Stimulated activated naive CD4-positive, alpha-beta T cell treated with Interleukin-2 at 50 U/mL for 16 hours (primary cell): ENCODE measurements at places on chromosomes 1 and 21.

DNA sequence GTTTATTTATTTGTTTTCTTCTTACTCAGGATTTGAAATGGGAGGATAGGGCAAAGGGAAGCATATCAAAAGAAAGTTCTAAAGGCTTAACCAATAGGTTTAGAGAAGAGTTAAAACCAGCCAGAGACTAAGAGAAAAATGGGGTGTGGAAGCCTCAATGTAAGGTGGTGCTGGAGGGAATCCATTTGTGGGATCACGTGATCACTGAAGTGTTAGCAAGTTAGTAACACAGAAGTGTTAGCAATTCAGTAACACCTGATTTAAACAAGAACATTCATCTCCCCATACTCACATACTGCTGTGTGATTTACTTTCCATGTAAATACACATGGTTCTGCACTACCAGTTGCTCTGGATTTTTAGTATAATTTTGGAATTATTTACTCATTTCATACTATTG lies 451.2 kb downstream of the DISC1 start:
- no peak for DNase-seq

DNA sequence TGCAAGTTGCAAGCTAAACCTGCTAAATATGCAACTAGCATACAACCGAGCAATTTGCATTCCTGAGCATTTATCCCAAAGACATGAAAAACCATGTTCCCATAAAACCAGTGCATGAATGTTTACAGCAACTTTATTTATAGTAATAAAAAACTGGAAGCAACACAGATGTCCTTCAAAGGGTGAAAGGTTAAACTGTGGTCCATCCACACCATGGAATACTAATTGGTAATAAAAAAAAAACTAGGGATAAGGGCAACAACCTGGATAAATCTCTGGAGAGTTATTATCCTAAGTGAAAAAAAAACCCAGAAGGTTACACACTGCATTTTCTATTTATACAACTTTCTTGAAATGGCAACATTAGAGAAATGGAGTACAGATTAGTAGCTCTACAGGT lies 474.1 kb downstream of the SMYD3 start:
- DNase-seq = no peak

- no peak for DNase-seq
These were observed 15.8 kb downstream of the BEND5 start for GRCh38 chr1:48760857-48761256.

DNA sequence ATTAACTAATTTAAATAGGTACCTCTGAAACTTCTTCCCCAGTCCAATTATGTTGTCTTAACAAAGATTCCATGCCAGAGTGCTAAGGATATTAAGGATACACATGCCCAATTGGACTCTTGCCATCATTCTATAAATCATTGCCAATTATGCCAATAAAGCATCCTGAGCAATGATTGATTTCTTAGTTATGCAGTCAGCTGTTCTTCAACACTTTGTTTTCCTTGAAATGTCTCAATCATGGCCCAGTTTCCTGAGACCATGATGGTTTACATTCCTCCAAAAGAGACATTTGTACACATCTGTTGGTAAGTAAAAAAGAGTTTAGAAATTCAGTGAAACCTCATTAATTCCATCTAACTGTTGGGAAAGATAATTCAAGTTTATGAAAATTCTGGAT lies 180.4 kb upstream of the PKN2 start:
- DNase-seq = no peak

DNA sequence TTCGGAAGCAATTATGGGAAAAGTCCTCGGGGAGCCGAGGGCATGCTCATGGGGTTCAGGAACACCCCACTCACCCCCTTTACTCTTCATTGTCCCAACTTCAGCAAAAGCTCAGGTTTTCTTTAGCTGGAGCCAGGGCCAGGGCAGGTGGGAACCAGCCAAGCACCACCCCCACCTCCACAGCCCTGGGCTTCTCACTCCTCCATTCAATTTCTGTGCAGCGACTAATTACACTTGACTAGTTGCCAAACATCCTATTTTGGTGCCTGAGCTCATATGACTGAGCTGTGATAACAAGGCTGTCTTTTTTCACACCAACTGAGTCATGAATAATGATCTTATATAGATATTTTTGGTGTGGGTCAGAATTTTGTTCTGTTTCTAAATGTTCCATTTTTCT lies 257.2 kb upstream of the AJAP1 start:
- DNase-seq = no peak

GRCh38 chr21:41032541-41032940 lies 135.4 kb upstream of the BACE2 start:
- DNase-seq = no peak

DNA sequence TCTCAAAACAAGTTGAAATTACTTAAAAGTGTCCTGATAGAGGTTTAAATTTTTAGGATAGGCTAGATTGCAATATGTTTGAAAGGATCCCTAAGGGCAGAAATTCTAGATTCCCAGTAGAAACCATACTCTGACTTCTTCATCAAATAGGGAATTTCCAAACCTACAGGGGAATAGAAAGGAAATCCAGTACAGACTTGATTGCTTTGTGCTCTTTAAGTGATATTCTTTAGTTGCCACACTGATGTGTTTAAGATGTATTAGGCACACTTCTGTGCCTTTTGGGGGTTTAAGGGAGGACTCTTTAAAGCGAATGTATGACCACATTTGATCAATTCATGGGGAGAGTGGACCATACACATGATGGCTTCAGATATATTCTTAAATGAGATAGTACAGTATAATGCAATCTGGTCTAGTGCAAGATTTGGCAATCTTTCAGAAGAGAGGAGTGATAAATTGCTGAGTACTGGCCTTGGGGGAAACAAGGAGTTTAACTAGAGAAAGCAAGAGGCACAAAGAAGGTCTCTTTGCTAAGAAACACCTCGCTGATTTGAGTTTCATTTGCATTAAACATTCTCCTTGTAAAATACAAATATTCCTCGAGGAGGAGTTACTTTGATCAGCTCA lies 268.8 kb upstream of the NR5A2 start:
- DNase-seq = no peak

GRCh38 chr1:85847356-85847755 lies 139.1 kb upstream of the ZNHIT6 start:
- no peak for DNase-seq

DNA sequence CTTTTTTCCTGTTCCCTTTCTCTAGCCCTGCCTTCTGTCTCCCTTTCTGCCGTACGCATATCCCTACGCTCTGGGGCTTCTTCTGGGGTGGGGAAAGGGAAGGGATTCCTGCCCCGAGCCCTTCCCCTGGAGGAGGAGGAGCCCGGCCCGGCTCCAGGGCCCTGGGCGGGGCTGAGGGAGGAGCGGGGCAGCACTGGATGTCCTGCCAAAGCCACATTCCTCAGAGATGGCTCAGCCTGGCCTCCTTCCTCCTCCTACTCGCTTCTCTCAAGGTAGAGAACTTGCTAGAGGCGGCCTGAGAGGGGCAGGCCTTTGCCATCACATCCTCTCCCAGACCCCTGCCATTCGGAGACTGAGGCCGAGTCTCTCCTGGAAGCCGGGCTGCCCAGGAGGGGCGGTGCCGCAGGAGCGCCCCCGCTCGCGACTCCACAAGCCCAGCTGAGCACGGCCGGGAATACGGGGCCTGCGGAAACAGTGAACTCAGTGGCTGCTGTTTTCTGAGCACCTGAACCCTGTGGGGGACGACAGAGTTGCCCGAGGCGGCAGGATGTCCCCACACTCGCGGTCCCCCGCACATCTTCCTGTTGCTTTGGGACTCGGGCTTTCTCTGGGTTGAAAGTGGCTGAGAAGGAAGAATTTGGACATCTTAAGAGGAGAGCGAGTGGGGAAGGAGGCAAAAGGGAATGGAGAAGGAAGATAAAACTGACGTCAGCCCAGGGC lies 12.2 kb downstream of the ADAMTSL4 start:
- DNase-seq = peak; percentile 54

GRCh38 chr1:69842326-69842725 lies 274.6 kb downstream of the LRRC7 start:
- DNase-seq = no peak

DNA sequence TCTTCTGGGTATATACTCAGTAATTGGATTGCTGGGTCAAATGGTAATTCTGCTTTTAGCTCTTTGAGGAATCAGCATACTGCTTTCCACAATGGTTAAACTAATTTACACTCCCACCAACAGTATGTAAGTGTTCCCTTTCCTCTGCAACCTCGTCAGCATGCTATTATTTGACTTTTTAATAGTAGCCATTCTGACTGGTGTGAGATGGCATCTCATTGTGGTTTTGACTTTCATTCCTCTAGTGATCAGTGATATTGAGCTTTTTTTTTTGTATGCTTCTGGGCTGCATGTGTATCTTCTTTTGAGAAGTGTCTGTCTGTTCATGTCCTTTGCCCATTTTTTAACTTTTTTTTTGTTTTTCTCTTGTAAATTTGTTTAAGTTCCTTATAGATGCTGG lies 279.4 kb downstream of the PTGER3 start:
- no peak for DNase-seq

GRCh38 chr1:149962039-149962647 lies 25.5 kb upstream of the MTMR11 start:
- DNase-seq = peak; percentile 4

- no peak for DNase-seq
These were observed 357.3 kb downstream of the NPHP4 start for GRCh38 chr1:5634893-5635292.

DNA sequence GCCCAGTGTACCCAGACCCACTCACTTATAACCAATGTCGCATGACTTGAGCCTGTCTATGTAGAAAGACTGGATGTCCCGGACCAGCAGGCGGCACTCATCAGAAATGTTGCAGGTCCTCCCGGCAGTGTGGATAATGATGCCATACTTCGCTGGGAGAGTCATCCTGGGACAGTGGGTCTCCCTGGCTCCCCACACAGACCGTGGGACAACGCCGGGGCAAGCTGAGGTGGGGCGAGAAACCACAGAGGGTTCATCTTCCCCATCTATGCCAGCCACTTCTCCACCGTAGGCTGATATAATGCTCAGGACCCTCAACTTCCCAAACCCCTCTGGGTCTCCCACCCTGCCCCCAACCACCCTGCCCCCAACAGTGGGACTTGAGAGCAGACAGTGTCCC lies 8.3 kb downstream of the PGLYRP4 start:
- DNase-seq = no peak

GRCh38 chr1:52602856-52603600 lies 857 bp downstream of the GPX7 start:
- peak; percentile 5 for DNase-seq

DNA sequence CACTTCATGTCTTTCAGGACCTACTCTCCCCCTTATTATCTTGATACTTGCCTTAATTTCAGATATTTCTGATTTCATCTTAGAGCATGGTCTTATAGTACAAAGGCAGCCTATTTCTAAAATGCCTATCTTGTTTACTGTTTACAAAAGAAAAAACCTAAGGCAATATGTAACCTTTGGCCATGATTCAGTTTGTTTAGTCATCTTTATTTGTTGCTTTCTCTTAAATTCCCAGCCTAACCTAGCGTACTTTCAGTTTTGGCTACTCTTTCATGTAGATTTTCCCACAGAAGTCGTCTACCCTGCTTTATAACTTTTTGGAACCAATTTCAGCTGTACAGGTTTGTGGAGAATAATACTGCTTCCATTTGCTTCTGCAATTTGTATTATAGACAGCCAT lies 81.8 kb downstream of the KIF1B start:
- DNase-seq = no peak

- no peak for DNase-seq
These were observed 165.3 kb downstream of the SDCCAG8 start for GRCh38 chr1:243420946-243421685.

DNA sequence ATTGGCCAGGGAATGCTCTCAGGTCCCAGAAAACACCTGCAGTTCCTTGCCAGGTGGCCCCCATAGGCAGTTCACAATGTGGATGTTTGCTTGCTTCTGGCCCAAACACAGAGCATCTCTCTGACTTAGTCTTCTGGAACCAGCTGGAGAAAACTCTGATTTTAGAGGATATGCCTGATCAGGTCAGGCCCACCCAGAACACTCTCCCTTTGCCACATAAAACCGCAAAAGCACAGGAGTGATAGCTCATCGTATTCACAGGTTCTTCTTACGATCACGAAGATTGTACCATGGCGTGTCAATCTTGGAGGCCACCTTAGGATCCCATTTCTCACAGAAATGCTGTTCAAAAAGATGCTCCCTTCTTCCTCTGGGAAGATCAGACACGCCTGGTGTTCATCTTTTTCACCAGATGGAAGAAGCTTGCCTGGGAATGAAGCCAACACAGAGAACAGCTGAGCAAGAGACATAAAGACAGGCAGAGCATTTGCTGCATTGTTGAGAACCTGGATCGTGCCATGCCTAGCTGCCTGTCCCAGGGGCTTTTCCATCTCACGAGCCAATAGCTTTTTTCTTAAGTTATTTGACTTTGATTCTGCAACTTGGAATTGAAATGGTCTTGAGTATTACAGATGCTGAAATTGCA lies 11.6 kb upstream of the CD247 start:
- no peak for DNase-seq

DNA sequence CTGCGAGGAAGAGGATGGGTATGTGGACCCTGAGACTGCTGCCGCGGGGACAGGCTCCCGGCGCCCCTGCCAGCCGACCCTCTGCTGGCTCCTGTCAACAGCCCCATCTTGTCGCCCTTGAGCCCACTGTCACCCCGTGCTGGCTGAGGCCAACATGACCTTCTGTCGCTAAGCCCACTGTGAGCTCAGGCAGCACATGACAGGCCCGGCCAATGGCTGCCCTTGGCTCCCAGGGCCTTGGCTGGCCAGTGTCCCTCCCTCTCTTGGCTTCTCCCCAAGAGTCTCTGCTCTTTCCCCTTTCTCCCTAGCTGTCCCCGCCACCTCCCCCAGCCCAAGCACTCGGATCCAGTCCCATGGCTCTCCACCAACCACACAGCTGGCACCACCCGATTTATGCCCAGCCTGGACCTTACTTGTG lies 3.5 kb downstream of the PEX10 start:
- DNase-seq = no peak

DNA sequence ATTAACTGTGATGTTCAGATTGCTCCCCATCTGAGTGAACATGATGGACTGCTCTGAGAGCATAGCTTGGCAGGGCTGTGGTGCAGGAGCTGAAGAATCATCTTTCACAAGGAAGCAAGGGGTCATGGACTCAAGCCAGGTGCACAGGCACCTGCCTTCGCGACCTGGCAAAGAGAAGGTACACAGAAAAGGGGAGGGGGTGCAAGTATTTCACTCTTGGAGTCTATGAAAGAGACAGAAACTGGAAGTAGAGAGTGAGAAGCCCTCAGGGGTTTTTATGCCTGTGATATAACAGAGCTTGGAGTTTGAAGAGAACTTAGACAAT lies 232.6 kb upstream of the PLXNA2 start:
- no peak for DNase-seq

DNA sequence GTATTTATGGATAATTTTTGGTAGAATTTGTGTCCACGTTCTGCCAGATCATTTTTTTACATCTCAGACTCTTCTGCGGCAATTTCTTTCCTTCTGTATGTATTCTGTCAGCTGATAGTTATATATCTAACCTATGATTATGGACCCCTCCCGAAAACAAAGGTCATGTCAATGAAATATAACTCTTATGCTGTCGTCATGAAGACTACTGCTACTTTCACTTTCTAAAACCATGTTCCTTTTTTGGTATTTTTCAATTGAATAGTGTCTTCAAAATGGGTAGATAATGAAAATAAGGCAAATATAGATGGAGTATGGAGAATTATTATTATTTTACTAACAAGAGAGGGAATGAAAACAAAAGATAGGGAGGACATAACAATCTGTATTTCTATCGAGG lies 3.2 kb downstream of the ANGPTL1 start:
- no peak for DNase-seq
